ENCODE measurements at places on chromosomes 2 and 18.

DNA sequence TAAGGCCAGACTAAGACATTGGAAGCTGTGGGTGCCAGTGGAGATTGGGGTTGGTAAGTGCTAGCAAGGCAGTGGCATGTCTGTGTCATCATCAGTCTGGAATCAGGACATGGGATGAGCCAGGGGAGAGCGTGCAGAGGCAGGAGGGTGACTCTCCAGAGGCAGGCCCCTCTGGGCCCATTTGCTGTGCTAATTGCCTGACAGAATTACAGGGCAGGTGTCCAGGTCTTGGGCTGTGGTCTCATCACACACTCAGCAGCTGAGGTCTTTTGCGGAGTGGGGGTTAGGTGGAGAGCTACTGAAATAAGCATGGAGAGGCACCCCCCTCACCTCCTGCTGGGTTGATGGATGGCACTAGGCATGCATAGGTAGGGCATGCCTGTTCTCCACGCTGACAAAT, 57.4 kb downstream of the CELF4 start:
- DNase-seq = no peak

GRCh38 chr2:134522496-134523455, 196.0 kb downstream of the TMEM163 start:
- no peak for DNase-seq

DNA sequence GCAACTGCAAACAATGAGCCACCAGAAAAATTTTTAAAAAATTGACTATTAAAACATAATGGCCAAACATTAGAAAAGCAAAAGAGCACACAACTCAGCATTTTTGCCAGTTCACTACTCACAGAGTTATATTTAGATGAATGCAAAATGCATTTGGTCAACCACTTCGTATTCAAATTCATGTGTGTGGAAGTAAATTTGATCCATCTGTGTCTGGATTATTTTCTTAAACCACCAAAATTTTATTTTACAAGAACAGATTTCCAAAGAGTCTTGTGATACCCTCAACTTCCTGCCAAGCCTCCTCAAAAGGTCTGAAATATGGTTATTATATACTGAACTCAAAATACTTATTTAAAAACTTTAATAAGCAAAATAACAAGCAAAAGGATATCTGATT, 57.4 kb downstream of the PPP1R1C start:
- DNase-seq = no peak

DNA sequence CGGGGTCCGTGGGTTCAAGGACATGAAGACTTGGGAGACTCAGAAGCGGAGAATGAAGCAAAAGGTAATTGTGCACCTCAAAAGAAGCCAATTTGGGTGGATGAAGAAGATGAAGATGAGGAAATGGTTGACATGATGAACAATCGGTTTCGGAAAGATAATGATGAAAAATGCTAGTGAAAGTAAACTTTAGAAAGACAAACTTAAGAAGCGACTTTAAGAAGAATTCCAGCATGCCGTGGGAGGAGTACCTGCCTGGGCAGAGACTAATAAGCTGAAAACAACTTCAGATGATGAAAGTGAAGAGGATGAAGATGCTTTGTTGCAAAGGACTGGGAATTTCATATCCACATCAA, 43.5 kb downstream of the PSTPIP2 start:
- no peak for DNase-seq

DNA sequence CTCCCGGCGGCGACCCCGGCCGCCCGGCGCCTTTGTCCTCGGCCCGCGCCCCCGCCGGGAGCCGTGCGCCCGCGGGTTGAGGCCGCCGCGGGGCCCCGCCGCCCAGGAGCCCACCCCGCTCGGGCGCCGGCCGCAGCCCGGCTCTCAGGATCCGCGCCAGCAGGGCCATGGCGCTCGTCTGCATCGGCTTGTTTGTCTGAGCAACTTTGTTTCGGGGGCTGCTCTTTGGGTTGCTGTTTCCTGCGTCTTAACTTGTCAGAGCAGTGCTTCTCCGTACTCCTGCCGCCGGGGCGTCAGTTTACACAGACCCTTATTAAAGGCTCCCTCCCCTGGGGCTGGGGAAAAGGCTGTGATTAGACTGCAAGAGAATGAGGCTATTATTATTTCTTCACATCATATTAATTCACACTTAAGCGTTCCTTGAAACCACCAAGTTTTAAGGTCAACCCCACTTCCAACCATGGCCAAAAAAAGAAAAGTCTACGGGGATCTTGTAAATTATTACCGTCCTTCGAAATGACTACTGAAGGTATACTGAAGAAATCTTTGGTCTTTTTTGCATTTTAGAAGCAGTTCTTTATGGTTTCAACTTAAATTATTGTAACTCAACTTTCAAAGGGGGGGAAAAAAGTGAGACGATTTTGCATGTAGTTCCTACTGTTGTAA, at the start of gene CYP27C1:
TSS of gene CYP27C1 (minus strand) at position 198 of the 666 bp plus-strand sequence. CDS start at position 169, 29 bp downstream.
- DNase-seq = no peak

DNA sequence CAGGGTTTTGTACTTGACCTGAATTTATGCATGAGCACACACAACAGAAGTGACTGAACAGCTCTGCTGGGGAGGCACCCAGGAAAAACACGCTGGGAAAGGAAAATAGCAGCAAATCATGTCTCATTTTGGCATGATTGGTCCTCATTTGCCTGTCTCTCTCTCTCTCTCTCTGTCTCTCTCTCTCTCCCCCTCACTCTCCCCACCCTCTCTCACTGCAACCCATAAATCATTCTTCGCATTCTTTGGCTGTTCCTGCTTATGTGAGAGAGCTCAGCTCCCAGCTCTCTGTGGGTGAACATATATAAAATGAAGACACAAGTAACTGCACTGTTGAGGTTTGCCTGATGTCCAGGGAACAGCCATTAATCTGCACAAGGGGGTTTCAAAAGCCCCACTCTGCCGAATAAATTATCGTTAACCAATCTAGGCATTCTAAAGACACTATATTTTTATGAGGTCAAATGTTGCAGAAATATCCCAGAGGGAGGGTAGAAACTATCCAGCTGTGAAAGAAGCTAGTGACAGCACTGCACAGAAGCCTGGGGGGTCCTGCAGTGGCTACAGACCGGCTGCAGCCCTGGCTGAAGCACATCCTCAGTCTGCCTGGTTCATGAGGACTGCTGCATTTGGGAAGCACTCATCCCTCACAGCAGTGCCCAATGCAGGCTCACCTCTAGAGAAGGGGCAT, 260.3 kb downstream of the AFF3 start:
- DNase-seq = no peak

DNA sequence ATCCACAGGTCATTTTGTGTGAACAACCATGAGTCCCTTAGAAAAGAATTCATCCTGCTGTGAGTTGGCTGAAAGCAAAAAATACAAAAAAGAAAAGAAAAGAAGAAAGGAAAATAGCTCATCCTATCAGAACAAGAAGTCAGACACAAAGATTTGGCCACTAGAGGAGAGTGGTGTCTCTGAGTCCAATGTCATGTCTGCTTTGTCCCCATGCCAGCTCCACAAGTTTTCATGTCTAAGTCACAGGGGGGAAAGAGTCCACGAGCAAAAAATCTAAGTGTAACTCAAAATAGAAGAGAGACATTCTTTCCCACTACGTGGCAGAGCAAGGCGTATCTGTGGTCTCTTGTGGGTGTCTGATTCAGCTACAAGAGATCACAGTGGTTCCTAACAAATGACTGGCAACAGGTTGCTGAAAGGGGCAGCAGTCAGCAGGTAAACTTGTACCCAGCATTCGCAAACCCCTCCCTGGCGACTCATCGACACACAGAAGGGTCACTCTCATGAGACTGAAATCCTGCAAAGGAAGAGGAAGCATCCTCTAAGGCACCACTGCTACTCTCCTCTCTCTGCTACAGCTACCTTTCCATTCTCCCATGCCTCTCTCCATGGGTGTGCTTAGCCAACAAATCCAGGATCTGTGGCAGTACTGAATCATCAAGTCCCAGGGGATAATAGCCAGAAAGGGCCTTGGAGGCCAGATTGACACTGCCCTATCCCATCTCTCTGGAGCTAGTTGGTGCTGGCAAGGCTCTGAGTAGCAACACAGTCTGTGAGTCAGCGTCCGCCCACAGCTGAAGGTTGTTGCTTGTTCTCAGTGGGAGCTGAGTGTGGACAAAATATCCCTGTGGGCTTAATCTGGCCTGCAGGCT, 123.0 kb upstream of the SLC39A10 start:
- DNase-seq = peak; percentile 81

GRCh38 chr2:71603851-71604725, 150.7 kb downstream of the DYSF start:
- DNase-seq = no peak

- DNase-seq = no peak
Measured at GRCh38 chr18:54530285-54530684, 60.8 kb upstream of the DYNAP start.

GRCh38 chr2:36560726-36561125, 37.2 kb downstream of the FEZ2 start:
- DNase-seq = no peak

- DNase-seq = no peak
Measured at GRCh38 chr18:47036298-47036874, 965 bp upstream of the ELOA2 start.

DNA sequence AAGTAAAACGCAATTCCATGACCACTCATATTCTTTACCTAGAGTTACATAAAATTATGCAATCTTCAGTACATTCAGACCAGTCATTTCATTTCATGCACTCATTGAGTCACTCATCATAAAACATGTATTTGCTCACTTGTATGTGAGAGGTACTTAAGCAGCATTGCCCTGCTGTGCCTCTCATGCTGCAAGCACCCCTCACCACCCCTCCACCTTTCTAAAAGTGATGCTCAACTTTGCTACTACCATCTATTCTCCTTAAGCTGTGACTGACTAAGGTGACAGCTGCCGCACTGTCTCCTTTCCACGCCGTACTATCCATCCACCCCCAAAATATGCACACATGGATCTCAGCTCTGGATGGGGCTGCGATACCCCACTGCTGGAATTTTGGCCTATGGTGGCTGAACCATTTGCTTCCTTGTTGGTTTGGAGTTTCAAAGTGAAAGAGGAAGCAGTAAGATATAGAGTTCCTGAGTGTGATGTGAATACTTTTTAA, 7.2 kb downstream of the ARHGAP25 start:
- DNase-seq = no peak

- no peak for DNase-seq
Measured at GRCh38 chr18:63562284-63562683, 20.1 kb downstream of the SERPINB12 start.

- DNase-seq = no peak
Measured at GRCh38 chr18:55351241-55351691, 236.7 kb downstream of the TCF4 start.

GRCh38 chr2:149465873-149466272, 121.7 kb downstream of the MMADHC start:
- no peak for DNase-seq

DNA sequence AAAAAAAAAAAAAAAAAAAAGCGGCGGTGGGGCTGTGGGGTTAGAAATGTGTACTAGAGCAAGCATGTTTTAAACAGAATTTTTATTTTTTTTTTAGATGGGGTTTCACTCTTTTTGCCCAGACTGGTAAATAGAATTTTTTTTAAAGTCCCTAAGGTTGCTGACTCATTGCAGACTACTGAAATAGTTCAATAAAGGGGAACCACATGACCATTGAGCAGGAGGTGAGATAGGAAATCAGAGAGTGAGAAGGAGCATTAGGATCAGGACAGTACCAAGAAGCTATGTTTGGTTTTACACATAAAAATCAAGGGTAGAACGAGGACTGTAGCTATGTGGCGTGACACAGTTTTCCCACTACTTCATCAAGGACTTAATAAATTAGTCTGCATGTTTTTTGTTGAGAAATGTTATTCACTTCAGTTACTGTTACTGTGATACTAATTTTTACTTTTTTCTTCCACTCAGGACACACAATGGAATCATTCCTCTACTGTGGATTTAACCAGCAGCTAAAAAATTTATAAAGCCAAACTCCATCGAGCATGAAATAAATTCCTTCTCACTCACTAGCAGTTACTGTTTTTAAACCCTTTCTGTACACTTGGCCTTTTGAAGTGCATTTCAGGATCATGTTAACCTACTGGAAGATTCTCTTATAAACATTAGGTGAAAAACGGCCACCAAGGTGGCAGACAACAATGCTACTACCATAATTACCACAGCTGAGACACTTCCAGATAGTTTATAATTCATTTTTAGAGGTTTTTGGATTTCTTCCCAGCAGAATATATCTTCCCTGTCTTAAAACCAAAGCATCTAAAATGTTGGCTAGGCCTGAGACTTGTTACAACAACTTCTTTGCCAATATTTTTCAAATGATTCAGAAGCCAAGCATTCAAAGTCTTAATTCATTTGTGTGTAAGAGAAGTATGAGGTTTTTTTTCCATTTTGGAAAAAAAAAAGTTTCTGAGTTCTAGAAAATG, 33.2 kb downstream of the LAMA1 start:
- no peak for DNase-seq

DNA sequence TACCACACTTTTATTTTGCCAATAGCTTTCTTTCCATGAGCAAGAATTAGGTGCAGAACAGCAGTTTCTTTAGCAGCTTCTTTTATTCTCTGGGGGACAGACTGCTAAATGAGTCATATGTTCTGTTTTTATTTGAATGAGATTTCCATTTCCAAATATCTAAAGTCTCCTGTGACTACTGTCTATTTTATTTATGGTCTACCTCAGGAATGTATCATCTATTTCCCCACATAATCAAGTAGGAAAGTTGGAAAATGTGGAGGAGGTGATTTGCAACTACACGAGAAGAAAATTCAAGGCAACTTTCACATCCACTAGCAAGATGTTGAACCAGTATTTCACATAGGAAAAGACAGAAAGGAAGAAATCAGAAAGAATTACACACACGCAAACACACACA, 139.9 kb upstream of the MEX3C start:
- DNase-seq = no peak

DNA sequence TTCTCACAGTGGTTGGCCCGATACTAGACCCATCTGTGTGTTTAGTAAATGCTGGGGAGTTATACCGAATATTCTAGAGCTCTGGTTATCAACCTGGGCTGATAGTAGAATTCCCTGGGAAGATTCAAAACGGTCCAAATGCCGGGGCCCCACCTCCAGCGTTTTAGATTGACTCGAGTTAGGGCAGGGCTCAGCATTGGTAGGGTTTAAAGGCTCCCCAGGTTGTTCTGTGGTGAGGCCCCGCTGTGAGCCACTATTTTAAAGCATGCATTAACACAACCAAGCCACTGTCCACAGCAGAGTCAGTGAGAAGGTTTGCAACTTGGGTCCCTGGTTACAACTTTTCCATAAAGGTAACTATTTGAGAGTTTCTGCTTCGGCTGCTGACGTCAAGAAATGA, 73.6 kb downstream of the DYSF start:
- no peak for DNase-seq

DNA sequence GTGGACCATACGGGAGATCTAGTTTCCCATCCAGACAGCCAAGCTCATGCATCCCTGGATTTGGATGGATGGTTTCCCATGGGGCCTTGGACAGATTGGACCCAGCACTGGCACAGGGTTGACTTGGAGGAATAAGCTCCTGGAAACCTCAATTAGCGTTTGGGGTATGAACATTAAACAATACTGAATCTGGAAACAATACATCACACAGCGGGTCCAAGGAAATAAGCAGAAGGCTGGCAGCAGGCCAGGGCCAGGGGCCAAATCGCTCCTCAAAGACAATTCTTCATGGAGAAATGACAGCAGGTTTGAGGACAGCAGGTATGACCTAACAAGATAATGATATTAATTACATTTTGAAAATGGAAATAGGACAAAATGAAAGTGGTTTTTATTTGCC, 540.6 kb downstream of the RIT2 start:
- DNase-seq = no peak

- DNase-seq = no peak
Measured at GRCh38 chr2:175827856-175828255, 174.2 kb downstream of the LNPK start.
